ENCODE measurements at places on chromosomes 2 and 18.

GRCh38 chr2:232502511-232502910, 14.9 kb upstream of the ECEL1 start:
- no peak for DNase-seq

DNA sequence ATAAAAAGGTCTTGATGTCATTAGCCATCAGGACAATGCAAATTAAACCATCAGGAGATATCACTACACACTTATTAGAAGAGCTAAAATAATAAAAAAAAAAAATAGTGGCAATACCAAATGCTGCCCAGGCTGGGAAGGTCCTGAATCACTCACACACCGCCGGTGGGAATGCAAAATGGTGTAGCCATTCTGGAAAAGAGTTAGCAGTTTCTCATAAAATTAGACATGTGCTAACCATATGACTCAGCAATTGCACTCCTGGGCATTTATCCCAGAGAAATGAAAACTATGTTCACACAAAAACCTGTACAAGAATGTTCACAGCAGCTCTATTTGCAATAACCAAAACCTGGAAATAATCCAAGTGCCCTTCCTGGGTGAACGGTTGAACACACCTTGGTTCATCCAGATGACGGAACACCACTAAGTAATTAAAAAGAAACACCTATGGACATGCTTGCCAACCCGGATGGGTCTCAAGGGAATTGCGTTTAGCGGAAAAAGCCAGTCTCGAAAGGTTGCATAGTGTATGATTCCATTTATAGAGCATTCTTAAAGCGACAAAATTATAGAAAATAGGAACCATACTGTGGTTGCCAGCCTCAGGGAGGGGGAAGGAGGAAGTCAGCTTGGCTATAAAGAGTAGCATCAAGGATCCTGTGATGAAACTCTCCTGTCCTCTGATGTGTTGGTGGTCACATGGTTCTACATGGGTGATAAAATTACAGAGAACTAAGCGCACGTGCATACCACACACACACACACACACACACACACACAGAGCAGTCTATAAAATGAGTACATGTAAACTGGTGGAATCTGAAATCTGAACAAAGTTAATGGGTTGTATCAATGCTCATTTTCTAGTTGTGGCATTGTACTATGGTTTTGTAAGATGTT, 4.6 kb downstream of the MBP start:
- DNase-seq = peak; percentile 68

DNA sequence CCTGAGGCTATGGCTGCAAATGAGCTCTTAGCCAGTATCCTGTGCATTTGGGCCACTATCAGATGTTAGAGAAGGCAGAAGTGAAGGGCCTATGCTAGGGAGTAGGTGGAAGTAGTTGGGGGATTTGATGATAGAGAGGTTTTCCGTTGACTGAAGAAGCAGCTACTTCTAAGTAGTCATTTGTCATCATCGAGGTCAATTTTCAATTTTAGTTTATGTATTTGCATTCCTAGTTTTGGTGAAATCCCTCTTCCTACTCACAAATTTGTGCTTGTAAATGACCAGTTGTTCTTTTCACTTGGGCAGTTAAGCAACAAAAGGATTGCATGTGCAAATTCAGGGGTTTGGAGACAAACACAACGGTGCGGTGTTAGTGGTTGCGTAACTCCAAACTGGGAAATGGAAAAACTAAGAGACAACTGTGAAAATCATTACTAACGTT, 48.5 kb upstream of the PELI1 start:
- no peak for DNase-seq

DNA sequence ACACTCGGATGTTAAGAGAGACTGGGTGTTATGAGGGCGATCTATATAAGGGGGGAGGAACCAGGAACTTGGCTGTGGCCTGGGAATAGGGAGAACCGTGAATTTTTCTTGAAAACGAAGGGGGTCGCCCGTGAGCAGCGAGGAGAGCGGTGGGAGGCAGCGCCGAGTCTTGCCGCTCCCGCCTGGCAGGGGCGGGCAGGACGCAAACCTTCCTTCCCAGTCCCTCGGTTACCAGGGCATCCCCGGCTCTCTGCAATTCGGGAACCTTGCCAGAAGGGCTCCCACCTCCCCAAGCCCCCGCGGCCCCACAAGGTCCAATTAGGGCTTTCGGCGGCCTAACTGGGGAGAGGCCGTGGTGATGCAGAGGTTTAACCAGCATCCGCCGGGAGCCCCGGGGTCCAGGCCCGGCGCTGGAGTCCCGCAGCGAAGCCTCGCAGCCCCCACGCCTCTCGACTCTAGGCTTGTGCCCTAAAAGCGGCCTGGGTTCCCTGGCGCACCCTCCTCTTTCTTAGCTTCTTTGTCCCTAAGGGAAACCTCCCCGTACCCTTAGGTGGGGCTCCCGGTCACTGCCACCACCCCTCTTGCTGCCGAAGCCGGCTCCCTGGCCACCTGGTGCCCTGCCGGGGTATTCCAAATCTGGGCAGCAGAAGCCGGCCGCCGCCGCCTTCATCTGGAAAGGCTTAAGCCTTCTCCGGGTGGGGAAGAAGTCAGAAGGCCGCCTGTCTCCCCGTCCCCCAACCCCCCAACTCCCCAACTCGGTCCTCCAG, 680 bp upstream of the FHOD3 start:
- DNase-seq = peak; percentile 58

GRCh38 chr2:133045787-133046186, 375.8 kb upstream of the LYPD1 start:
- DNase-seq = no peak

- peak; percentile 75 for DNase-seq
Observed at GRCh38 chr18:48928787-48929186, 22.0 kb downstream of the SMAD7 start.

- no peak for DNase-seq
Observed at GRCh38 chr2:187877391-187877790, 323.2 kb upstream of the TFPI start.

DNA sequence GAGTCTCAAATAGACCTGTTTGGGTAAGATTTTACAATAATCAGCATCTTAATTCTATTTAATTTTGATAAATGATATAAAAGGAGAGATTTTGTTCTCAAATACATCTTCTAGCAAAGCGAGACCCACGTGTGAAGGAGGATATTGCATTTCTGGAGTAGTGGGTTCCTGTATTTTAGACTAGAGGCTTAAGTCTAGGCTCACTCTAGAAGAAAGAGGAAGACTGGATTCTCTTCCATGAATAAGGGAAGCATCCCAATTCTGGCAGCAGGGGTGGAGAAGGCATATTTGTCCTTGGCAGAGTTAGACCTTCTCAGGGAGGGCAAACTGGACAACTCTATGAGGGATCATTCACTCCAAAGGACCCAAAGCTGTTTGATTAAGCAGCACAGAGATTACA, 11.3 kb upstream of the FAM228A start:
- no peak for DNase-seq

DNA sequence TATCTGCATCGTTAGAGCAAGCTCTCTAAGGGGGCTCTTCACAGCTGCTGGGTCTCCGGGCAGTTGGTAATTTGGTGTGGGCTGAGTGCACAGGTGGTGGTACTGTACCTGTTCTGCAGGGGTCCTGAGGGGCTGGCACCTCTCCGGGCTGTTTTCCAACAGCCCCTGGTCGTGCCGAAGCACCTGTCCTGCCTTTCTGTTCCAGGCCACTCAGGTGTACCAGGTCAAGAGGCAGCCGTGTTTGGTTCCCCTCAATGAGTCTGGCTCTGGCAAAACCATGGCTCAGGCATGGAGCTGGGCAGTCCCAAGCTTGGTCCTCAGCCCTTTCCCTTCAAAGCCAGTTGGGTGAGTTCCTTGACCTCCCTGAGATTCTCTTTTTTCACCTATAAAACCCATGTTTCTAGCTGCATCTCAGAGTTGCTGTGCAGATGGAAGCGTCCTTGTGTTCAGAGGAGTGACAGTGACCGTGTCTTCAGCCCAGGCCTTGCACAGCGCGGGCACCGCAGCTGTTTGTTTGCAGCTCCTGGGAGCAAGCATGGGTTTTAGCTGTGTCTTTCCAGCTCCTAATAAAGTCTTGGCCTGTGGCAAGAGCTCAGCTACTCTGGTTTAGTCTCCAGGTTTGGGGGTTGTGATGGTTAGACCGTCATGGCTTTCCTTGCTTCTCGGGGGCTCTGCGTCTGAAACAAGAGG, 110.9 kb downstream of the GLI2 start:
- no peak for DNase-seq

DNA sequence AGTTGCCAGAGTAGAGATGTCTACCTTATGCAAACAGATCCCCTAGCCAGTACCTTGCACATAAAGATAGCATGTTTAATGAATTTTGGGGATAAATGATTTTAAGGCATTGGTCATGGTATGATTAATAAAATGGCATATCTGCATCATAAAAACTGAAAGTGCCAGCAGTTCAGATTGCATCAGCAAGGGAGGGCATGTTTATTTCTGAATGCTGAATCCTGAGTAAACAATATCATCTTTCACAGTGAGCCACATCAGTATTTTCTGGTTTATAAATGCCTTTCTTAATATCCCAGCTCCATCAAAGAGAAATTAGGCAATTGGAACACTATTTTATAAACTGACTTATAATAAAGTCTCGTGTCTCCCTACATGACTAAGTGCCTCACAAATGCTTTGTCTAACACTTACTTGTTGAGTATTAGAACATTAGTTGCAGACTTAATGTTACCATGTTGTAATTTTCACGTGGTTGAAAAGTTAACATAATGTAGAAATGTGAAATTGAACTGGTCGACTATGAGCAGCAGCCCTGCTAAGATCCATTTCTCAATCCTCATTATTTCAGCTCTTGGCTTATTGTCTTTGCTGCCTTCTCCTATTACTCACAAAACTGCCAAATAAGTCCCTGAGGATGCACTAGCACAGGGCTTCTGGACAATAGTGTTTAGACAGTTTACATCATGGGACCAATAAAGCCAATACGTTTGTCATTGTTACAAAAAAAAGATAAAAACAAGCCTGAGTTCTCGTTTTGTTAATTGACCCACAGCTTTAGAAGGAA, 48.0 kb downstream of the LANCL1 start:
- no peak for DNase-seq

DNA sequence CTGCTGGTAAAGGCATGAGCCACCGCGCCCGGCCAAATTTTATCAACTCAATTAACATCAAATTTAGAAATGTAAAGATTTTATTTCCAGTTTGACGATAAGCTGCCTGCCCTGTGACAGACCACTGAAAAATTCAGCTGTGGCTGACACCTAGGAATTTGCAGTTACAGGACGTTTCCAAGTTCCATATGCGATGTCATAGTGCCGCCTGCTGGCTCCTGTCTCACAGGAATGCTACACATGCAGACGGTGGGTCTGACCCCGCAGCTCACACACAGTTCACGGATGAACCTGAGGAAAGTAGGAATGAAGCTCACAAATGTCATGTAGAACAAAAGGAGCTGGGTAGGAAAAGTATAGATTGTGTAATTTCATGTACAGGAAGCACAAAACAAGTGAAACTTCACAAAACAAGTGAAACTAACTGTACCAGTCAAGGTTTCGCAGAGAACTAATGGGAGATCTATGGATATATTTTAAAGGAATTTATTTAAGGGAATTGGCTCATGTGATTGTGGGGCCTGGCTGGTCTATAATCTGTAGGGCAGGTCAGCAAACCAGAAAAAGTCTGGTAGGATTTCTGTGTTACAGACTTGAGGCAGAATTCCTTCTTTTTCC, 13.2 kb upstream of the SEH1L start:
- DNase-seq = peak; percentile 80

- DNase-seq = no peak
Observed at GRCh38 chr2:6812857-6813530, 52.7 kb downstream of the CMPK2 start.

GRCh38 chr18:60112369-60112768, 212.6 kb downstream of the PMAIP1 start:
- no peak for DNase-seq

DNA sequence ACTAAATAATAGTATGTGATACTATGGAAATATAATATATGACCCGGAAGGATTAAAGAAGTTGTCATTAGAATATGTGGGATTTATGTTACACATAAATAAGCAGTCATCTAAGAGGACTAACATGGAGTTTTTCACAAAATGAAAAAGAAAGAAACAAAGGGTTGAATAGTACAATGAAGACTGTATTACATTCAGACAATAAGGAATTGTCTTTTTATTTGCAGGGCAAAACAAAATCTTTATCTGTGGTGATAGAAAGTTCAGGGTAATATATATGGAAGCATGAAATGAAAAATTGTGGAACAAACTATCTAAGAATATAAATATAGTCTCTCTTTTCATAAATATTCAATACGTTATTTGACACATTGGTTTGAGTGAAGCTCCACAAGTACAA, 5.8 kb downstream of the ERMN start:
- DNase-seq = no peak

- DNase-seq = no peak
Observed at GRCh38 chr2:220574038-220574437, 946.6 kb downstream of the SLC4A3 start.

- DNase-seq = no peak
Observed at GRCh38 chr2:240728827-240729226, 37.2 kb downstream of the AQP12A start.

GRCh38 chr18:23204589-23205235, 69.4 kb downstream of the CABLES1 start:
- DNase-seq = no peak

DNA sequence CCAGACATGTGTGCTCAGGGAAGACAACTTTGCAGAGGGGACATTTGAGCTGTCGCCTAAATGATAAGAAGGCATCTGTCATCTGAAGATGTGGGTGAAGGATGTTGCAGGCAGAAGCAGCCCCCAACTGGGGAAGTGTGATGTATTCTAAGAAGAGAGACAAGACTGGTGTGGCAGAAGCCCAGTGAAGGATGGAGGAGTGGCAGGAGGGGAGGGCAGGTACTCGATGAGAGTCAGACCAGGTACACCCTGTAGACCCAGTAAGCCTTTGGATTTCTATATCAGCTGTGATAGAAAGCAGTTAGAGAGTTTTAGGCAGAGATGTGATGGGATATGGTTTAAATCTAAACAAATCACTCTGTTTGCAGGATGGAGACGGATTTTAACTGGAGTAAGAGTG, 19.2 kb downstream of the SLC14A2 start:
- no peak for DNase-seq

- no peak for DNase-seq
Observed at GRCh38 chr18:70558371-70558770, 269.5 kb downstream of the SOCS6 start.

DNA sequence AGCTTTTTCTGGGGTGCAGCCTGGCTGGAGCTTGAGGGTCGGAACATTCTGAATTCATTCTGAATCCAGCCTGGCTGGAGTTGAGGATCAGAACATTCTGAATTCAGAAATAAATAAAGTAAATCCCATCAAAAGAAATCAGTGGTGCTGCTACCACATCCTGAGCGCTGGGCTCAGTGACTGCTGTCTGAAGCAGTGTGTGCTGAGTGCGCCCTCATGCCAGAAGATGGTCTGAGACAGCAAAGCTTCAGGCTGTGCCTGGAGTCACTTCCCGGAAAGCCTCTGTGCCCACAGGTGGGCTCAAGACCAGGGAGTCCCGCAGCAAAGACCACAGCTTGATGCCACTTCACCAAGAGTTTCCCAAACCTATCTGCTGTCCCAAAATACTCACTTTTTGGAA, 187.9 kb downstream of the VAPA start:
- no peak for DNase-seq

- DNase-seq = no peak
Observed at GRCh38 chr18:24055009-24055804, 40.7 kb downstream of the TTC39C start.
